ENCODE measurements at places on chromosomes 2 and 18. TPM values are rescaled to one million over a fixed set of nuclear protein-coding genes. Genes with fewer than 3 reads are reported as not detected.

DNA sequence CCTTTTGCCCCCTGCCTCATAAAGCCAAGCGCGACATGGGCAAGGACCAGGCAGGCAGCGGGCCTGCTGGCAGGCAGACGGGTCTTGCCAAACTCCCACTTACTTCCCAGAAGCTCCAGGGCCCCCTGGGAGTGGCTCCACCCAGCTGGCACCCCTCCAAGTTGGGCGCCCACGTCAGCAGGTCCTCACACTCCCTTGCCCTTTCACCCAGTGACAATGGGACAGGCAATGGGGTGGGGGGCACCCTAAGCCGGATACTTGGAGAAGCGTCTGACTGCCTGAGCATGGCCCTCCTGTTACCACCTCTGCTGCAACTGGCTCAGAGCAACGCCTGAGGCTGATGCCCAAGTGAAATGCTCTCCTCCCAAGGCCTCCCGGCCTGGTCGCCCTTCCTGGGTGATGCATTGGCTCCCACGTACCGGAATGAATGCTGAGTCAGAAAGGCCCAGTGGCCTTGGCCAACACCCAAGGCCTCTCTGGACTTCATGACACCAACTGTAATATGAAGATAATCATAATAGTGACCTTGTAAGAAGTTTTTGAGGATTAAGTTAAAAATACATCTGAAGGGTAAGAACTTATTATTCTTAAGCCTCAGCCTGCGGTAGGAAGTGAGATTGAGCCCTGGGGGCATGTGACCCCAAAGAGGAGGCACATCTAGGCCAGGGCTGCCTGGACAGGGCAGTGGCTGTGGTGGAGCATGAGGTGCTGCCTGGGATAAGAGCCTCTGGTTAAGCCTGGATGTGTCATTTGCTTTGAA lies 31.6 kb downstream of the KCNK3 start:
- H3K36me3 ChIP-seq = no peaks in the 10 kb centered on the region
- no peaks in the 10 kb centered on the region for H3K27me3 ChIP-seq
- DNase-seq = peak; percentile 78
- H3K4me3 ChIP-seq = no peak overlapping the region
- H3K27ac ChIP-seq = peak overlapping the region; percentile 75

Gene DCDC2C
- not detected for total RNA-seq

GRCh38 chr2:218281449-218281848 lies 10.9 kb downstream of the TMBIM1 start:
- H3K4me1 ChIP-seq = peaks cover 55% of the 10 kb centered on the region
- H3K4me3 ChIP-seq = peak overlapping the region; percentile 31
- no peaks in the 10 kb centered on the region for H3K27me3 ChIP-seq
- H3K36me3 ChIP-seq = peaks cover 69% of the 10 kb centered on the region

Gene SFT2D3
- total RNA-seq = 2.2 TPM

Gene SCN2A
- total RNA-seq = not detected

DNA sequence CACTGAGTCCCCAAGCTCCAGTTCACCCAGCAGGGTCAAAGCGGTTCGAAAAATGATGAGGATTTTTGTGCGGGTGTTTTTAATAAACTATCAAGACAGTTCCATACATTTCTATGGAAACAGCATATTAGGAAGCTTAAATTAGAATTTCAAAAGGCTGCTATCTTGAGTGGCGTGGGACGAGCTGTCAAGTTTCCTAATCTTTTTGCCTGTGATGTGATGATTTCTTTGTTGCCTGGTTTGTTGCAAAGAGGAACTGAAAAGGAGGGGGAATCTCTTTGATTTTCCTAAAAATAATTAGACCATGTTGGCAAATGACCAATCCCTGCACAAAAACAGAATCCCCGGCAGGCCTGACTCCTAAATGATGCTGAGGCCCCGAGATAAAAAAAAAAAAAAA lies 66.1 kb upstream of the ATG16L1 start:
- no peaks in the 10 kb centered on the region for H3K4me1 ChIP-seq
- H3K27ac ChIP-seq = no peak overlapping the region
- H3K36me3 ChIP-seq = peaks cover 14% of the 10 kb centered on the region
- H3K27me3 ChIP-seq = peaks cover 2% of the 10 kb centered on the region
- H3K4me3 ChIP-seq = no peak overlapping the region

DNA sequence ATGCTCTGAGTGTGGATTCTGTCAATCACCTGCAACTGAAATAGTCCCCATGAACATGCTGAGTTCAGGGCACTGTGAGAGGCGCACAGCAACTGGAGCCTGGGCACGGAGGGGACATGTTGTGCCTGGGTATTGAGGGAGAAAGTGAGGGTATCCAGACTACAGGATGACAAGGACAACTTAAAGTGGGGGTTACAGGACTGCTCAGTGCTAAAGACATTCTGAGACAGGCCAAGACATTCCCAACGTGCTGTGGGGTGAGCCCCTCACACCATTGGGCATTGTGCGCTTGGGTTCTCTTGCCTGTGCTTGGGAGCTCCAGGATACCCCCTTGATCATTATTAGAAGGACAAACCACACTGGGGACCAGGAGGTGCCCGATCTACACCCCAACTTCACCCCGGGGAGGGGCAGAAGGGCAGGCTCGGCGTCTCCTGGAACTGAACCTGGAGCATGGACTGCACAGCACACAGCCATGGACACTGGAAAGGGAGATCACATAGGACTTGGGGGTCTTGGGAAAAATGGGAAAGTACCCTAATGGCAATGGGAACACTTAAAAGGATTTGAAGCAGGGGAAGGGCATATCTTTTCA lies 72.5 kb upstream of the HDAC4 start:
- no peak overlapping the region for H3K4me3 ChIP-seq
- H3K36me3 ChIP-seq = no peaks in the 10 kb centered on the region
- H3K27ac ChIP-seq = no peak overlapping the region
- no peaks in the 10 kb centered on the region for H3K4me1 ChIP-seq
- no peak for DNase-seq

Gene PROKR1
- not detected for total RNA-seq

DNA sequence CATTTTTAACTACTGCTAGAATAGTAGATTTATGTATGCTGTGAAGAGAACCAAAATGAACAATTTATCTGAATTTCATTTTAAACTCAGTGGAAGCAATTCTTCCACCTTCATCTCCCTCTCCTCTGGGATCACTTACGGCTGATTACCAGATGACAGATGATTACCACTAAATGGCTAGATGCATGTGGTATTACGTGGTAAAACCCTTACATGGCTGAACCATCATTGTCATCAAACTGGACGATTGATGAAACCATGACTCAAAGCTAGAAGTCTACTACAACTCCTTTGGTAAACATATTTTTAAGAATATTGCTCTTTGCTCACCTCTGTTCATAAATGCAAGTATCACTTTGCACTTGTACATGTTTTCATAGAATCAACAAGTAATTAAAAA lies 48.5 kb upstream of the DOCK10 start:
- no peaks in the 10 kb centered on the region for H3K36me3 ChIP-seq
- H3K27me3 ChIP-seq = no peaks in the 10 kb centered on the region
- DNase-seq = no peak
- H3K27ac ChIP-seq = no peak overlapping the region
- H3K4me1 ChIP-seq = no peaks in the 10 kb centered on the region

Gene LYPD1
- not detected for total RNA-seq

GRCh38 chr2:96506016-96506906 lies 1.1 kb upstream of the NEURL3 start:
- H3K27ac ChIP-seq = peak overlapping the region; percentile 60
- peaks cover 12% of the 10 kb centered on the region for H3K27me3 ChIP-seq
- no peaks in the 10 kb centered on the region for H3K36me3 ChIP-seq
- DNase-seq = peak; percentile 34
- H3K4me1 ChIP-seq = peaks cover 39% of the 10 kb centered on the region

GRCh38 chr2:7826656-7827055 lies 855.2 kb upstream of the ID2 start:
- H3K36me3 ChIP-seq = no peaks in the 10 kb centered on the region
- DNase-seq = no peak
- no peaks in the 10 kb centered on the region for H3K4me1 ChIP-seq
- H3K27me3 ChIP-seq = no peaks in the 10 kb centered on the region
- no peak overlapping the region for H3K4me3 ChIP-seq

- no peak overlapping the region for H3K4me3 ChIP-seq
- H3K27ac ChIP-seq = peak overlapping the region; percentile 21
- no peaks in the 10 kb centered on the region for H3K27me3 ChIP-seq
- no peak for DNase-seq
- H3K36me3 ChIP-seq = no peaks in the 10 kb centered on the region
- H3K4me1 ChIP-seq = peaks cover 75% of the 10 kb centered on the region
Measured at GRCh38 chr2:147860009-147860408, 15.2 kb downstream of the ACVR2A start.

Gene ALPP
- total RNA-seq = not detected

- DNase-seq = peak; percentile 83
- no peaks in the 10 kb centered on the region for H3K4me1 ChIP-seq
- peaks cover 3% of the 10 kb centered on the region for H3K36me3 ChIP-seq
Measured at GRCh38 chr2:130332271-130333073, 10.2 kb upstream of the IMP4 start.

DNA sequence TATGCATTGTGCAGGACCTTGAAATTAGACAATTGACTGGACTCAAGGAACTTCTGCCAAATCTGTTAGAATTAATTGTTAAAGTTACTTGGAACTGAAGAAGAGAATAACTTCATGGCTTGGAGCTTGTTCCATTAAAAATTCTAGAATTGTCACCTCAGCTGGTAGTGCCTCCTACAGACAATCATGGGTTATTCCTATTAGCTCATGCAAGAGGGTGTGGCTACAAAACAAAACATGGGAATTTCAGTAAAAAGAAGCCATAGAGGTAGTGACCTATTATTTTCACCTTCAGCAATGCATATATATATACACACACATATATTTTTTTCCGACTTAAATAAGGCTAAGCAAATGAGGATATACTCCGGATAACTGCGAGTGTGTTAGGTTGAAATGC lies 181.9 kb upstream of the DTNA start:
- no peaks in the 10 kb centered on the region for H3K27me3 ChIP-seq
- no peak overlapping the region for H3K4me3 ChIP-seq
- peaks cover 36% of the 10 kb centered on the region for H3K4me1 ChIP-seq
- no peaks in the 10 kb centered on the region for H3K36me3 ChIP-seq
- DNase-seq = no peak

DNA sequence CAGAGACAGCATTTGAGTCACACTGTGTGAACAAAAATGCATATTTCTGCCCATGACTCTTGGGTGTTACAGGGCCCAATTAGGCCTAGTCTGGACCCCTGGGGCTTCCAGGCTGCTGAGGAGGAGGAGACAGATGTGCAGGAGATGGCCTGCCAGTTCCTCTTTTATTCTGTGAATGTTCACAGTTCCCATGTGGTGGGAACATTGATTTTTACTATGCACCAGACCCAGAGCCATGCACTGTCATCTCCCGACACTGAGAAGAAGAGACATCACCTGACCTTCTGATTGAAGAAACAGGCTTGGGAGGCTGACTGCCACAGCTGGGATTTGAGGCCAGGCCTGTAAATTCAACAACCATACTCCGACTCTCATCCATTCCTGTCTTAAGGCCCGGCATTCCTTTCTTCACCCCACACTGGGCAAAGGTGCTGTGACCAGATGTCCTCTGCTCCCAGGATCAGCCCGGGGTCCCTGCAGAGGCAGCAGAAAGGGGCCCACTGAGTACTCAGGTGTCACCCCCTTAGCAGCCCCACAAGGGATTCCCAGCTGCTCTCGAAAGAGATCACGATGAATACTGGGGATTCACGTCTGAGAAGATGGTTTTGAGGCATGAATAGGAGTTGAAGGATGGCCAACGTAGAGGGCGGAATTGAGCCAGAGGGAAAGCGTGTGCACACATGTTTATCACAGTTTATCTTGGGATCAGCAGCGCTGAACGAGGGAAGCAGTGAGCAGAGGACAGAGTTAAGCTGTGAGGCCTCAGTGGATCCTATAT lies 3.6 kb upstream of the TFCP2L1 start:
- H3K36me3 ChIP-seq = no peaks in the 10 kb centered on the region
- no peak for DNase-seq
- no peak overlapping the region for H3K27ac ChIP-seq

Gene TMEM198
- total RNA-seq = 2.1 TPM

- no peaks in the 10 kb centered on the region for H3K36me3 ChIP-seq
- no peak for DNase-seq
- H3K4me1 ChIP-seq = peaks cover 14% of the 10 kb centered on the region
- H3K27me3 ChIP-seq = no peaks in the 10 kb centered on the region
- H3K4me3 ChIP-seq = no peak overlapping the region
- H3K27ac ChIP-seq = no peak overlapping the region
Measured at GRCh38 chr2:188345831-188346458, 54.3 kb downstream of the GULP1 start.

DNA sequence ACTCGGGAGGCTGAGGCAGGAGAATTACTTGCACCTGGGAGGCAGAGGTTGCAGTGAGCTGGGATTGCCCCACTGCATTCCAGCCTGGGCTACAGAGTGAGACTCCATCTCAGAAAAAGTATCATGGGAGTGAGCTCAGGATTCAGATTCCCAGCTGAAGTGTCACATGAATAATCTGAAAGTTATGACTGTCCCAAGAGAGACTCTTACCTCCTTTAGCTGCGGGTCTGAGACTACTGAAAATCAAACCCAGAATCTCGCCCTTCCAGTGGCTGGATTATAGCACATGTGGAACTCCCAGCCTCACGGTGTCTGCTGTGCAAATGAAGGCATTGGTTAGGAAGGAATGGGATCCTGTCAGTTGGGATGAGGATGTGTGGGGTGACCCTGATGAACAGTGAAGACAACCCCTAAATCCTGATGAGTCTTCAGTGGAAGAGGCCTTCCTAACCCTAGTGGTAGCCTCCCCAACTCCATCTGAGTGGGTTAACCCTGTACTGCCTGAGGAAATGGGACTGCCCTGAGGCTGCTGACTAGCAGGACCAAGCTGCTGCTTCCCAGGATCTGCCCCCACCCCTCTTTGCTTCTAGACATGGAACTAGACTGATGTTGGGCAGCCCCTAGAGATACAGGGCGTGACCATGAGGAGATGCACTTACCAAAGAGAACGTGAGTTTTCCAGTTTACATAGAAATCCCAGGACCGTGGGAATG lies 16.5 kb downstream of the BOK start:
- H3K4me1 ChIP-seq = no peaks in the 10 kb centered on the region
- no peak for DNase-seq
- H3K27me3 ChIP-seq = no peaks in the 10 kb centered on the region
- no peak overlapping the region for H3K4me3 ChIP-seq

- H3K4me3 ChIP-seq = no peak overlapping the region
- no peaks in the 10 kb centered on the region for H3K36me3 ChIP-seq
- H3K27me3 ChIP-seq = no peaks in the 10 kb centered on the region
- H3K4me1 ChIP-seq = peaks cover 18% of the 10 kb centered on the region
Measured at GRCh38 chr2:27001950-27002349, 30.8 kb upstream of the TMEM214 start.

Gene DTYMK
- total RNA-seq = 6.4 TPM

GRCh38 chr2:63837036-63837594 lies 4.6 kb upstream of the UGP2 start:
- H3K4me3 ChIP-seq = peak overlapping the region; percentile 0
- H3K27ac ChIP-seq = no peak overlapping the region
- H3K36me3 ChIP-seq = no peaks in the 10 kb centered on the region

DNA sequence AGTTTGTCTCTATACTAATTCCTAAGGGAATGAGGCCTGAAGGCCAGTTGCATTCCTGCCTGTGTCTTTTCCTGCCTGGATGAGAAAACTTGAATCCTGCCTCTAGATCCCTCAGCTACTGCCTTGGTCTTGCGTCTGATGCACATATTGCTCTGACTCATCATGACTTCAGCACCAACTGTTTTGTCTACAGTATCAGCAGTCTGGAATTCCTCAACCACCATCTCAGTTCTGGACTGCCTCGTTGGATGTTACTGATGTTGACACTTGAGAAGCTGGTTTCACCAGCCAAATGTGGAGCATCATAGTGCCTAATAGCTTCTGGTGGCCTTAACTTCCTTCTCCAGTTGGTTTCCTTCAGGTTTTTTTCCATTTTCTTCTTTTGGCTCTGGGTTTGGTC lies 211.0 kb downstream of the CTNNA2 start:
- H3K27me3 ChIP-seq = no peaks in the 10 kb centered on the region
- H3K4me3 ChIP-seq = no peak overlapping the region
- H3K36me3 ChIP-seq = no peaks in the 10 kb centered on the region
- H3K27ac ChIP-seq = no peak overlapping the region

All from psoas muscle (tissue), 8 donors.